Activated T-helper 1 cell treated with anti-CD3 and anti-CD28 coated beads, Interleukin-2, amount 50 U/mL, for 16 hours (primary cell): ENCODE measurements at places on chromosomes 11 and 22.

GRCh38 chr11:128827191-128827893 is 39.8 kb downstream of the KCNJ1 start:
- DNase-seq, result no peak

DNA sequence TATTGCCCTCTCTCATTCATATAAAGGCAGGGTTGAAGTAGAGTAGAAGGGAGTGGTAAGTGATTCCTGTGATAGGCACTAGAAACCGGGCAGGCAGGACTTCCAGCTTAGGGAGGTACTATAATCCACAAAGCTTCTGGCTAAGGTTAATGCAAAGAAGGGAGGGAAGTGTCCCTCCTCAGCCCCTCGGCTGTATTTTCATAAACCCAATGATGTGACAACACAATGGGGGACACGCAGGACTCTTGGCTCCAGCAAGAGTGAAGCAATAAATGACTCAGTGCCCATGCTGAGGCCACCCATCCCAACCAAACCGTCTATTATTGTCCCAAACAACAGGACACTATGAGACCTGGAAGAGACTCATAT is 90.7 kb downstream of the ETS1 start:
- DNase-seq, result no peak

DNA sequence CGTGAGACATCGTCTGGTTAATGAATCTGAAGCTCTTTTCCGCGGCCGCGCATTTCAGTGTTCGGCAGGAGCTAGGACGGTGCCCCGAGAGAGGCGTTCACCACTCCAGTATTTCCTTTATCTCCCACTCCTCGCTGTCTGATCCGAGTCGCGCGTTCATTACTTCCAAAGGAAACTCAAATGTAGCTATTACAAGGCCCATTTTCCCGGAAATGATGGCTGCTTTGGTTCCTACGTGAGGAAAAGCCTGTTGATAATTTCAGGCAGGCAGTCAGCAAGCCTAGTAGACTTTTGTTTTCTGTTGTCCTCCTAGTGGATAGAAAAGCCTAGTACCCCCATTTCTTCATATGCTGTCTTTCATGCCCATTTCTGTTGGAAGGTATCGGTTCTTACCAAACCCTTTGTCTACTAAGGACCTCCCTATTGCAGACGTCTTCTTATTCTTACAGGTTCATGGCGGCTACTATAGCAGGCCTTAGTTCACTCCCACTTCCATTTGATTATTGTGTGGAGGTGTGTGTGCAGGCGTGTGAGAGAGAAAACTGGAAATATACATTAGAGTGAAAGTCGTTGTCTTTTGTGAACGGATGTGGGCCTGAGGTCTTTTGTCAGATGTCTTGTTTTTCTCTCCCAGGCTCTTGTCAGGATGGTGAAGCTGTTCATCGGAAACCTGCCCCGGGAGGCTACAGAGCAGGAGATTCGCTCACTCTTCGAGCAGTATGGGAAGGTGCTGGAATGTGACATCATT is 737 bp downstream of the RBM4 start:
- no peak for DNase-seq

DNA sequence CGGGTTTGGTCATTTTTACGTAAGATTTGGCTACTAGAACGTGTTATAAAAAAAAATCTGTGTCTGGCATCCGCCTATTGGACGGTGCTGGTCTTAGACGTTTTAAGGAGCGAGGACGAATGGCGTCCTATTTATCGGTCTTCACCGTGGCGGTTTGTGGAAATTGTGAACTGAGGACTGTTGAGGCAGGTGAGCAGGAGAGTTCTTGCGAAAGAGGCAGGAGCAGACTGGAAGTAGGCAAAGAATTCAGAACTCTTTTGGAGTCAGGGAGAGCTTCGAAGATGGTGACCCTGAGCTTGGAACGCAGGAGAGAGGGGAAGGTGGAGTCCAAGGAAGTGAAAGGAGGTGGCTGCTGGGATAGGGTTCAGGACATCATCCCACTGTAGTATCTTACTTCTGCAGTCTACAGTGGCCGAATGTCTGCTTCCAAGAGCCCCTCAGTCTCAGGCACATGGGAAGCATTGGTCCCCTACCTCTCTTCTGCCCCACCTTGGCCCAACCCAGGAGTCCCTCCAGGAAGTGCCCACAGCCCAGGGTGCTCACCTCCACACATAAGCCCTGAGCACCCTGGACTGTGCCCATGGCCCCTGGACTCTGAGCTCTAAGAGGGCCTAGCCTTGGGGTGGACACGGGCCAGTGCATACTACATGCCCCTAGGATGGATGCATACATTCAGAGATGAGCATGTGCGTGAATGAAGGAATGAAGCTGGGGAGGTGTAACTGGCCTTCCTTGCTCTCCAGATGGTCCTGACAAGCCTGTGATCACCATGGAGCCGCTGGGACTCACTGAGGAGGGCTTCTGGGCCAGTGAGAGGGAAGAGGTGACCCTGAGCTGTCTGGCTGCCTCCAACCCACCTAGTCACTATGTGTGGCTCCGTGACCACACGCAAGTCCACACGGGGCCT is 3.7 kb downstream of the VSIG10L2 start:
- DNase-seq, result no peak

GRCh38 chr11:103364687-103365086 is 255.5 kb downstream of the DYNC2H1 start:
- no peak for DNase-seq

GRCh38 chr22:34966980-34967565 is 98.9 kb upstream of the ISX start:
- no peak for DNase-seq

DNA sequence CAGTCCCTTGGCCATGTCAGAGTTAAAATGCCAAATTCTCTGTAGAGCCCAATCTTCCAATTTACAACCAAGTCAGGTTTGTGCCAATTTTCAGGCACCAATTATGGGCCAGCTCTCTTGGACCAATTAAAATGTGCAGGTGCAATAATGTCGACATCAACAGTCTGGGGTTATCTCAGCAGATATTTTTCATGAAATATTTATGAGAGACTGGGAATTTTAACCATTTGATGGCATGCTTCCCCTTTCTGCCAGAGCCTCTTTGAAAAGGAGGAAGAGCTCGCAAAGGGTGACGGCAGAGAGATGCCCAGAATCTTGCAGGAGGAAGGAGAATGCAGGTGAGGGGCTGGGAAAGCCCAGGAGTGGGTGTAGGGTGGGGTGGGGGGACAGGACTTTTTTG is 100.8 kb upstream of the SYT13 start:
- DNase-seq, result no peak
